ENCODE measurements at places on chromosomes 2 and 18.

DNA sequence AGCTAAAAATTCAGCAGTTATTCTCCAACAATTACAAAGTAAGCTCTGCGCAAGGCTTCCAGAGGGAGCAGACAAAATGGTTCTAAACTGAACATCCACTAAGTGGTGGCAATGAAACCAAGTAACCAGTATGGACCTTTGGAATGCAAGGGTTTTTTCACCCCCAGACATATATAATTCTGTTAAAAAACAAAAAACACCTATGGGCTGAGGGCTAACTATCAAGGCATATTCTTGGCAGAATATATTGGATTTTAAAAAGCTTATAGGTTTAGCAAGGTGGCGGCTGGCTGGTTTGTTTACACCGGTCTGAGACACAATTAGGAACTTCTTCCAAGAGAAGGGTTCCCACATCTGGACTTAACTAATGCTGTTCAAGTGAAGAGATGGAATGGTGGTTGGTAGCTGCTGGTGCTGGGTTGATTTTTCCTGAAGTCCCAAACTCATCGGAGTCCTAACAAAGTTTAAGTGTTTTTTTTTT lies 2.8 kb downstream of the ZFP36L2 start:
- no peak for DNase-seq

- peak; percentile 13 for DNase-seq
These were observed 78.0 kb upstream of the PNPT1 start for GRCh38 chr2:55771612-55772011.

- no peak for DNase-seq
These were observed 236.8 kb downstream of the SETBP1 start for GRCh38 chr18:44917216-44918141.

- DNase-seq, result no peak
These were observed 580.8 kb downstream of the ERBB4 start for GRCh38 chr2:211957799-211958198.
